ENCODE measurements at places on chromosomes 13 and 19. TPM values are rescaled to one million over a fixed set of nuclear protein-coding genes. Genes with fewer than 3 reads are reported as not detected.

Gene SOX1
- total RNA-seq: not detected

- H3K4me3 ChIP-seq: no peak overlapping the region
- DNase-seq: no peak
- no peak overlapping the region for H3K27ac ChIP-seq
- no peaks in the 10 kb centered on the region for H3K36me3 ChIP-seq
- H3K27me3 ChIP-seq: no peaks in the 10 kb centered on the region
- no peaks in the 10 kb centered on the region for H3K4me1 ChIP-seq
Measured at GRCh38 chr19:31119951-31120690, 229.1 kb downstream of the TSHZ3 start.

- H3K36me3 ChIP-seq: no peaks in the 10 kb centered on the region
- peaks cover 23% of the 10 kb centered on the region for H3K4me1 ChIP-seq
- peak overlapping the region; percentile 36 for H3K4me3 ChIP-seq
- peak; percentile 85 for DNase-seq
Measured at GRCh38 chr19:47447470-47448359, 24.0 kb downstream of the SLC8A2 start.

DNA sequence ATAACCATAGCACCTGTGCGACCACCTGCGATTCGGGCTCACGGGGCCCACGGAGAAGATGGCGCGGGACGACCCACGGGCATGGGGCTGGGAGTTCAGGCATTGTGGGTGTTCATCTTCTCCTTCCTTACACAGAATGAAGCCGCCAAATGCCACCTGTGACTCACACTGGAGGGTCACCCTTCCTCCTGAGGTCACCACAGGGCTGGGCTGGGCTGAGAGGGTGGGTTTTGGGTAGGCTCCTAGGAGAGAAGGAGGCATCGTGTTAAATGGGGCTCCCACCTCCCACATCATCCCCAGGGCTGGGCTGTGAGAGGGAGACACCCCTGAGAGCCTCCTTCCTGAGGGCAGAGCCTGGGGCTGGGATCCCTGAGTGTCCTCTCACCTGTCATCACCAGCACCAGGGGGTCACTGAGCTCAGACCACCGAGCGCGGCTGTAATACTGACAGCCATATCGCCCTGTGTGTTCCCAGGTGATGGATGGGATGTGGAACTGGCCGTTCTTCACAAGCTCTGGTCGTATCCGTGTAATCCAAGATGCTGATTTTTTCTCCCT is 1.4 kb downstream of the LILRB2 start:
- H3K4me3 ChIP-seq: no peak overlapping the region
- no peak for DNase-seq
- peaks cover 31% of the 10 kb centered on the region for H3K27me3 ChIP-seq
- no peak overlapping the region for H3K27ac ChIP-seq
- no peaks in the 10 kb centered on the region for H3K36me3 ChIP-seq
- H3K4me1 ChIP-seq: no peaks in the 10 kb centered on the region

- peaks cover 7% of the 10 kb centered on the region for H3K4me1 ChIP-seq
- H3K4me3 ChIP-seq: peak overlapping the region; percentile 92
- H3K27ac ChIP-seq: peak overlapping the region; percentile 40
- H3K36me3 ChIP-seq: no peaks in the 10 kb centered on the region
Measured at GRCh38 chr19:55581145-55581822, 636 bp upstream of the ZNF579 start.

All from HCT116 (cell line).